ENCODE measurements at places on chromosomes 12 and 14.

DNA sequence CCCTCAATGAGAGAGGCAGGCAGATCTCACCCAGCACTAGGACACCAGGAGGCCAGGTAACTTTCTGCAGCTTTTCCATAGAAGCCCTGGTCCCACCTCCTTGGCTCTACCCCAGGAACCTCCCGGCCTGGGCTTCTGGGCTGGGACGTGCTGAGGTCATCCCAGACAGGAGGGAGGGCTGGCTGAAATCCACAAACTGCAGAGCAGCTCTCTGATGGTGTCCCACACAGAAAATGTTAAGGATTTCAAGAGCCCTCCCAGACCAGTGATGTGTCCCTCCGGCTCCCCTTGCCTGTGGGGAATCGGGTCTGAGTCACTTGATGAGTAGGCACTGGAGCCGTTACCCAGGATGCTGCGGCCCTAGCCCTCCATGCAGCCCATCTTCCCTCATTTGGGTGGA is 124.1 kb downstream of the ESRRB start:
- DNase-seq = no peak

- DNase-seq = no peak
These were observed 23.9 kb downstream of the PRICKLE1 start for GRCh38 chr12:42565633-42566032.

- DNase-seq = no peak
These were observed 848.7 kb downstream of the NRXN3 start for GRCh38 chr14:79018836-79019235.

DNA sequence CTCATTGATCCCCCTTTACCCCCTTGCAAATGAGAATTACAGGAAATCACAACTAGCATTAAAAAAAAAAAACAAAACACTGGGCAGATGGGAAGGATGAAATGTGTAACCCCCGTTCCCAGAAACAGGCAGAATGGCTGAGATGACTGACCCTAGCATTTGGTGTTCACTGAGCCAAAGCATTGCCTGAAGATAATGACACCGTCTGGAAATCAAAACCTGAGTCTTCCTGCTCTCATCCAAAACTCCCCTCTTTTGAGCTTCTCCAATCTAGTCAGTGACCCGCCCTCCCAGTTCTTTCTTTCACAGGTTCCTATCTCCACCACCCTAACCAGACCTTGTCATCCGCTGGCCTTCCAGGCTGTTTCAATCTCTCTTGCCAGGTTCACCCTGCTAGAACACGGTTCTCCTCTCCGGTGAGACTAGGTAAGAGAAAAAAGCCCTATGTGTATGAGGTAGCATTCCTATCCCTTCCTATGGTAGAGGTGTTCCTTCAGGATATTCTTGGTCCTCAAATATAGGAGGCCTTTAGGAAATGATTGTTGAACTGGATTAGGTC is 21.3 kb downstream of the SUSD6 start:
- DNase-seq = no peak

DNA sequence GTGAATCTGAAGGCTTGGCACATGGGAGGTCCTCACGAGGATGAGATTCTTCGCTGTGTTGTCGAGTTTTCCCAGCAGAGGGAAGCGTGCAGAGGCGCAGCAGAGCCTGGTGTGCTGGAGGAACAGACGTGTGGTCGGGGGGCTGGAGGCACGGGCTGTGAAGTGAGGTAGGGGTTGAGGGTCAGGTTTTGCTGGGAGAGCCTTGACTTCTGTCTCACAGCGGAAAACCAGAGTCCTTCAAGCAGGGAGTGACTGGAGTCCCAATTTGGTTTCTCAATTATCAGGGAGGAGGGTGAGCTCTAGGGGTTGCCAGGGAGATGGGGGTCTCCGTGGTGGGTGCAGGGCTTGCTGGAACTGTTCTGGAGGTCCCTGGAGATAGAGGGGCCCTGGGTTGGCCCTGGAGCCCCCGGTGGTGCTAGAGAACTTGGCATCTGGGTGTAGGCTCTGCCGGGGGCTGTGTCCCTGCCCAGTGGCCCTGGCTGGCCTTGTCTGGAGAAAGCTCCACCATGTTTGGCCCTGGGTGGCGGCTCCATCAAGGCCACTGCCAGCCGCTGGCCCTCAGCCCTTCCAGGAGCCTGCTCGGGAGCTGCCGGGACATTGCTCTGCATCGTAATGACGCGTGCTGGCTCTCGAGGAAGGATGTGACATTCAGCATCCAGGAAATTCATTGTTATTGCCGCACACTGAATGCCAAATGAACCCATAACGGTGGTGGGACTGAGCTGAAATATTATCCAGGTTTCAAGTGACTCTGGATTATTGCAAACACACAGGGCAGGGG is 215.7 kb downstream of the KIF26A start:
- no peak for DNase-seq

DNA sequence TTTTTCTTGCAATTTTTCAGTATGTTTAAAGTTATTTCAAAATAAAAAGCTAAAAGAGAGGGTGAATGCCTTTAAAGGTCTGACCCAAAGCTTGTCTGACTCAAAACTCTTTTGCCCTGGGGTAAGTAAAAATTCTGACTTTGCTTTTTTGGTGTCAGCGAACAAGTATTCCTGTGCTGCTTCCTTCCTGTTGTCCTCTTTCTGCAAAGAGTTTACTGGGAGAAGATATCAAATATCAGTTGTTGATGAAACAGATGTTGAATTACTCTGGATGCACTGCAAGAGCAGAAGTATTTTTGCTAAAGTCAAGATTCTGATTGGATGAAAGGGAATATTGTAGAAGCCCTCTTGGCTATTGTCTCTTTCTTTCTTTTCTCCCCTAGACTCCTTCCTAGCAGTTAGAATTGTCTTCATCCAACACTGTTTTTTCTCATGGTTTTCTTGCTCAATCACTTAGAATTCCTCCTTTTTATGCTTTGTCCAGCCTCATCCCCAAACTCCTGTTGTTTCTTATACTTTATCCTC is 62.0 kb downstream of the DACT1 start:
- no peak for DNase-seq

Measured in COR-L47 (cell line).